ENCODE measurements at places on chromosomes 11 and 22.

DNA sequence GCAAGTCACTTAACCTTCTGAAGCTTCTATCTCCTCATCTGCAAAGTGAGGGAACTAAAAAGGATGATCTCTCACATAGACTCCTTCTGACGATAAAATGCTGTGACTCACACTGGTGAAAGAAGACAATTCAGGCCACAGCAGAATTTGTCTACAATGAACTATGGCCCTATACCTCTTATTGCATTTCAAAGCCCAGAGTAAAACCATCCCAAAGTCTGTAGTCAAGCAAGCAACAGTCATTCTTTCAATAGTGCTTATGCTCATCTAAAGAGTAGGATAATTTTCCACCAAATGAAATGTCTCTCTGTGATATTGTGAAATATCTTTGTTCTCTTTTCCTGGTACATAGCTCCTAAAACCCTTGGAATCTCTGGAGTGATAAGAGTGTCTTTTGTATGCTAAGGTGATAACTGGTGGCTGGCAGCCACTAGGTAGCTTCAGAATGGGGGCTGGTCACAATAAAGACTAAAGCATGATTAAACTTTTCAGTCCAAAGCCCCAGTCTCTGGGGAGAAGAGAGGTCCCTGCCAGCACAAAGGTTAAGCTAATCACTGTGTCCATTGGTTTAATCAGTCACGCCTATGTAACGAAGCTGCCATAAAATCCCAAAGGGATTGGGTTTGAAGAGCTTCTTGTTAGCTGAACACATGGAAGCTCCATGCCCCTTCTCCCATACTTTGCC lies 30.8 kb downstream of the SYTL2 start:
- DNase-seq, result no peak

DNA sequence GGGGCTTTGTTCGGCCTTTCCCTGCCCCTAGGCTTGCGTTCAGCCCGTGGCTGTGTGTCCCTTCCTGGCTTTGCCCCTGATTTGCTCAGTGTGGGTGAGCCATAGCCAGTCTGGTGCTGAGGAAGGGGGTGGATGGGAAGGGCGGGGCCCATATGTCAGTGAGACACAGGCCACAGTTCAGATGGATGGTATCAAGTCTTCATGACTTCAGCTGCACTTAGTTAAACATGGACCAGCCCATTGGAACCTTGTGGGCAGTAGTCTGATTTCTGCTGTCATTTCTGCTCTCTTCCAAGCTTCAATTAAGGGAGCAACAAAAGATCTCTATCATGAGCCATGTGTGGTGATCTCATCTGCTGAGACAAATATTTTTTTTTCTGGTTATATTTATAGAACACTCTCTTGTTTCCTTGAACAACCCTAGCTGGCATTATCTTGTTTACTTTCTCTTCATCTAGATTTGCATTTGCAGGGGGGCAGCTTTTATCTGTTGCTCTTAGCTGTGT lies 21.6 kb upstream of the PEX26 start:
- DNase-seq, result peak; percentile 94

DNA sequence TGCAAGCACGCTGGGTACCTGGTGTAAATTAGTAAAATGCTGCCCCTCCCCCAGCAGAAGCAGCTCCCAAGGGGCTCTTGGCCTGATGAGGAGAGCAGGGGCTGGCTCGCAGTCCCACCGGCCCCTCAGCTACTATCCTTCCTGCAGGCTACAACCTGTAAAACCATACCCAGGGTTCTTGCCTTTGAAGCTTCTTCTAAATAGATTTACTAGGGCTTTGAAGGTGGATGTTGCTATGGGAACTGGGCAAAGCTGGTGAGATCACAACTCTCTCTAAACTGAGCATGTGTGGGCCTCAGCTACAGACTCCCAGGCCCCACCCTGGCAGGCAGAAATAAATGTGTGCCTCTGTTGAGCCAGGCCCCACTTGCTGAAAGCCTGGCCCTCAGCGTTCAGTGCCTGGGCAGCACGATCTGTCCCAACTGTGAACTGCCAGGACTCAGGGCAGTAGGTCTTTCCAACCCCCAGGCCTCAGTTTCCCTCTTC lies 18.5 kb downstream of the CD5 start:
- DNase-seq, result no peak

DNA sequence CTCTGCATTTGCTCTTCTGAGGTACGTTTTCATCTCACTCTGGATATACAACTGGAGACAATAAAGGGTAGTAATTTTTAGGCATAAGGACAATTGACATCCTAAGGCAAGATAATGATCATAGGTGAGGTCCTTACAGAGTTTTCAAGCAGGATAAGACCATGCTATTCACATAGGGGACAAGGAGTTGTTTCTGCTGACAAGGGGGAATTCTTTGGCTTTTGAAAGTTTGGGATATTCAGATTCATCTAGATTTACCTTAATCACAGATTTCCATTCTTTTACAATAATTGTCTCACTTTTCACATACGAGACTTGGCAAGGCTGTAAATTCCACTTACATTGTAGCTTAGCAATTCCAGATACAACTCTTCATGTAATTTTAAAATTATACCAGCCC lies 256.2 kb downstream of the AASDHPPT start:
- no peak for DNase-seq

GRCh38 chr11:71438650-71439049 lies 9.5 kb downstream of the DHCR7 start:
- no peak for DNase-seq

GRCh38 chr11:118216621-118217481 lies 8.0 kb downstream of the JAML start:
- no peak for DNase-seq

DNA sequence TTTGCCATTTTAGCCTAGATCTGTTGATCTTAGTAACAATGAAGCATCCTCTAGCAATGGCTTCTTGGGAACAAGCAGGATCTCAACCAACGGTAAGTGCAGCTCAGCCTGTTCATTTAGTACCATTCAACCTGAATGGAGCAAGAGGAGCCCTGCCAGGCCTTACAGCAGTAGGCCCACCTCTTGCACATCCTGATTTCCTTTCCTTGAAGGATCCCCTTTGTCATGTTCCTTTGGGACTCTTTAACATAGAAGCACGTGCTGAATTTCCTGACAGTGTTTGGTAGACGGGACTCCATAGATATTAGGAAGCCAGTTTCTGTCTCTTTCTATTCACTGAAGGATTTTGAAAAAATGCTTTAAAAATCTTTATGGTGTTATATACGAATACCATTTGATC lies 1.5 kb downstream of the PIWIL4 start:
- DNase-seq, result no peak

GRCh38 chr11:104096900-104097299 lies 60.5 kb downstream of the DDI1 start:
- DNase-seq, result no peak

DNA sequence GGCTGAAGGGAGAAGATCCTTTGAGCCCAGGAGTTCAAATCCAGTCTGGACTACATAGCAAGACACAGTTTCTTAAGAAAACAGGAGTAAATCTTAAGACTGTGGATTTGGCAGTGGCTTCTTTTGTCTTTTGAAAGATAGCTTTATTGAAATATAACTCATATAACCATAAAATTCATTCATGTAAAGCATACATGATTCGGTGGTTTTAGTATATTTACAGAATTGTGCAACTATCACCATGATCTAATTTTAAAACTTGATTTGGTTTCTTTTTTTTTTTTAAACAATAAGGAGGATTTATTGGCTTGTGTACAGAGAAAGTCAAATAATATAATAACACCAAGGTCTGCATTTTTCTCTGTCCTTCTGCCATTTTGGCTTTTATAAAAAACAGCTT lies 23.1 kb upstream of the PSMA1 start:
- DNase-seq, result no peak

DNA sequence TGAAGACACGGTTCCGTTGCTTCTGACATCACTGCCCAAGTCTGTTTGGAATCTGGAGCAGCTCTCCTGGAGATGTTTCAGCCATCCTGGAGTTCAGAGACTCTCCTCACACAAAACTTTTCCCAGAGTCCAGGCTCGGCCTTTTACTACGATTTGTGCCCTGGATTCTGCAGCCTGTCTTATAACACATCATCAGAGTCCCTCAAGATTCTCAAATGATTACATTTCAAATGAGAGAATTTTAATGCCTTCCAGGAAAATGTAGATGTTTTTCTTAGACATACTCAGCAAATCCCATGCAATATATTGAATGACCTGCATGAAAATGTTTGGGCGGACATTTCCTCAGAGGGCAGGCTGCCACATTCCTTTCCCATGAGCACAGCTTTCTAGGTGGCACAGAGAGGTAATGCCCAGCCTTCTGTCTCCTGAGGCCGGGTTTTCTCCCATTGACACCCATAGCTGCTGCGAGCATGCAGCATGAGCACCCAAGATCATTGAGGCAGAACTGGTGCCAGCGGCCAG lies 129.1 kb downstream of the SNX19 start:
- no peak for DNase-seq

All from pons (tissue), 1 donor.